ENCODE measurements at places on chromosomes 4 and X.

DNA sequence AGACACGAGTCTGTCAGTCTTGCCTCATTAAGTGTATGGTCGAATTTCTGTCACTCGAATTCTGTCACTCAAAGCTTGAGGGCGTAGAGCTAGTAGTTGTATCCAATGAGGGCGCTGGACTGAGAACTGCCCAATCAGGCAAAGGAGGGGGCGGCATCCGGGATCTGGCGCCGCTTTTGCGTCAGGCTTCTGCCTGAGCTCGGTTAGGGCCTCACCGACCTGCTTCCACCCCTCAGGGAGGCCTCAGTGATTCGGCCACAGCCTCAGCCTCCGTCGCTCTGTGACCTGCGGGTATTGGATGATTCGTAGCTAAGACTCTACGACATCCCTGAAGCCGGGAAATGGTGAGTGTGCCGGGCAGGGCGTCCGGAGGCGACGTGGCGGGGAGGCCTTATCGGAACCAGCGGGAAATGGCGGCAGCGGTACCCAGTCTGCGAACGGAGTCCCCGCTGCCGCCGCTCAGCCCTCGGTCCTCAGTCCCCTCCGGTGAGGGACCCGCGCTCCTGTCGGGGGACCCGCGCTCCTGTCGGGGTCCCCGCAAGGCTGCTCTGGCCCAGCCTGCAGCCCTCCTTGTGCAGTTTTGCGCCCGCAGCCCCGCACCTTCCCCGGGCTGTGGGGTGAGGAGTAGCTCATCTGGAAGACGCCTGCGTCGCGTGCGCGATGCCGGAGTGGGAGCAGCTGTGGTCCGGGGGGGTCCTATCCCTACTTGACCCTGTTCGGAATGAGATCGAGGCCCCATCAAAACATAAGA is 88.3 kb downstream of the ZNF718 start:
- peak; percentile 4 for DNase-seq

- DNase-seq, result no peak
Measured at GRCh38 chr4:39305912-39306677, 60.1 kb downstream of the RFC1 start.

GRCh38 chr4:83272900-83273299 is 11.7 kb downstream of the COQ2 start:
- DNase-seq, result no peak

- no peak for DNase-seq
Measured at GRCh38 chr4:170015285-170015684, 10.9 kb downstream of the MFAP3L start.

GRCh38 chrX:72247206-72247942 is 8.5 kb upstream of the ERCC6L start:
- peak; percentile 74 for DNase-seq

DNA sequence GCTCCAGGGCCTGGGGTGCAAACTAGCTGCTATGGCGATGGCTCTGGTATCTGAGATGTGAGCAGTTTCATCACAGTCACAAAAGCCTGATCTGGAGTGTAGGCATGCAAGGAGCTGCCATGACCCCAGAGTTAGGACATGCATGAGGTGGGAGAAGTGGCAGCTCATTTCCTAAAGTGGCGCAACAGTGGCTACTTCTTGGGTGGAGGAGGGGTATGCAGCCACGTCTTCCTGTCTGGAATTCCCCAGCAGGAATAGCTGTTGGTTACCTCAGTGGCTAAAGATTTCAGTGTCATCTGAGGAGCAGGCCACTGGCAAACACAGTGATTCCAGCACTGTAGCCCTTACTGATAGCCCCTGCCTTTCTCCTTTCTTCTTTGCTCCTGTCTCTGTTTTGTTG is 1382.5 kb downstream of the C4orf33 start:
- DNase-seq, result no peak

GRCh38 chrX:112779139-112779538 is 61.5 kb downstream of the AMOT start:
- DNase-seq, result no peak

DNA sequence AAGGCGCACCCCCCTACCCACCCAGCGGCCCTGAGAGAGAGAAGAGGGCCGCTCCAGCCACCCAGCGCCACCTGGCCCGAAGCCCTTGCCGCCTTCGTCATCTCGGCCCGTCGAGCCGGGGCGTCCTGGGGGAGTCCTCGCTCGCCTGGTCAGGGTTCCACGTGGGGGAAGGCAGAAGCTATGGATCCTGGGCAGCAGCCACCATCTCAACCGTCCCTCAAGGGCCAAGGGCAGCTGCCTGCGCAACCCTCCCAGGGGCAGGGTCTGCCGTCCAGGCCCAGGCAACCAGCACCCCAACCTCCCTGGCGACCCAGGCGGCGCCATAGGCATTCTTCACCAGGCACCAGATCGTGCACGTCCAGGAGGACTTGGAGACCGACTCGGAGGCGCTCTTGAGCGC is 51.5 kb upstream of the IL13RA2 start:
- DNase-seq, result no peak

GRCh38 chr4:140937866-140938265 is 181.7 kb upstream of the TBC1D9 start:
- DNase-seq, result no peak

DNA sequence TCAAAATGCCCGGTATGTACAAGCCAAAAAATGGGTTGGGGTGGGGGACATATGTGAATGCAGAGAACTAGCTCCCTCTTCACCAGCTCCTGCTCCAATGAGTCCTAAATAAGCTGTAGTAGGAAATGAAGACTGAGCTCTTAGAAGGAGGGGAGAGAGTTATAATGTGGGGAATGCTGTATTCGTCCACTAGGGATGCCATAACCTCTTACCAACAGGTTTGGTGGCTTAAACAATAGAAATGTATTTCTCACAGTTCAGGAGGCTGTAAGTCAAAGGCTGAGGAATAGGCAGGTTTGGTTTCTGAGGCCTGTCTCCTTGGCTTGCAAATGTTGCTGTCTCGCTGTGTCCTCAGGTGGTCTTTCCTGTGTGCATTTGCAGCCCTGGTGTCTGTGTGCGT is 4.4 kb upstream of the INPP4B start:
- DNase-seq, result no peak

- no peak for DNase-seq
Measured at GRCh38 chrX:150569155-150569477, 695 bp downstream of the MTM1 start.

DNA sequence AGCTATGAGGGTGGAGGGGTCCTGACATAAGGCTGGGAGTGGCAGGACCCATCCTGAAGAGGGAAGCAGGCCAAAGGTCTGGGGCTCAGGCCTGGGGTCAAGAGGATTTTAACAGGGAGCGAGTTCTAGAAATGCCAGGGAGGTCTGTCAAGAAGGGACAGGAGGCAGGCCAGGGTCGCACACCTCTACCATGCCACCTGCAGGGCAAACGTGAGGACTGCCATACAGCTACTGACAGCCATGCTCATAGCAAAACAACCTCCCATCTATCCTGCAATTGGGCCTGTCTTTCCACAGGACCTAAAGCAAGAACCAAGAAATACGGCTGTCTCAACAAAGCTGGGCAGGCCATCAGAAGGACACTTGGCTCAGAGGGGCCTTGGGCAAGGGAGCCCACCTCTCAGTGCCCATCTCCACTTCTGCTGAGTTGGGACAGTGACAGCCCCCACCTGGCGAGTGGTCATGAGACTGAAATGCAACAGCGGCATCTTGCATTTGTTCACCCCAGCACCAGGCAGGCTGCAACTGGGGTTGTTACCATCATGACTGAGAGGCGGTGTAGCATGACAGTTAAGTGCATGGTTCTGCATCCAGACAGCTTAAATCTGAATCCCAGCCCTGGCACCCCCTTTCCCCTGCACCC is 92.7 kb downstream of the WFS1 start:
- no peak for DNase-seq

- no peak for DNase-seq
Measured at GRCh38 chrX:103253608-103254007, 1.3 kb downstream of the TCEAL8 start.

GRCh38 chr4:141132709-141133145 is 542 bp downstream of the RNF150 start:
- peak; percentile 8 for DNase-seq

DNA sequence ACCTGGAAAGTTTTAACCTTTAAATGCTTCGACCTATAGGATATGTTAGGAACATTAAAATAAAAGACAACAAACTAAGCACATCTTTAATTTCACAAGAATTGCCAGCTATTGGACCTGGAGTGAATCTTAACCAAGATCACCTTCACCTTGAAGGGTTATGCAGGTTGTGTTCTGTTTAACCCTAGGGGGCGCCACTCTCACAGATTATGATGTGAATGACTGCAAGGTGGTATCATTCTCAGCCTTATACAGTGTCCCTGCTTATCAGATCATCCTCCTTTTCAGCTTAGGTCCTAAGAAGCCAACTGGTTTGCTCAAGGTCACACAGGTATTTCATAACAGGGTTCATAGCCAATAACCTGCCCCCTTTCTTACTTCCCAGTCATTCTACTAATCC is 23.5 kb downstream of the INTS6L start:
- DNase-seq, result no peak

GRCh38 chrX:13110433-13111324 is 66.3 kb upstream of the FAM9C start:
- DNase-seq, result no peak

DNA sequence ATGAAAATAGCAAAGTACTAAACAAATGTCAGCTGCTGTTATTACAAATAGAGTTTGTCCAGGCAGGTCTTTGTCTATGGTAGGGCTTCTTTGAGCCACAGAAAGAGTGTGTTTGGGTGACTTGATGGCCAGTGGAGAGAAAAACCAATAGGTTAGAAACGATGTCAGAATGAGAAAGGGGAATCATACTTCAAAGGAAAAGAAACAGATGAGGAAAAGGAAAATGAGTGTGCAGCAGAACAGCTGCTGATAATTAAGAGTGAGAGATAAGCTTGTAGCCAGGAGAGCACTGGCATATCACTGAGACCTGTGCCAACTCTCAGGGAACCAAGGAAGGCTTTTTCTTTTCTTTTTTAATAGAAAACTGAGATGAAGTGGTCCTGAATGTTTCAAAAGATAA is 257.2 kb downstream of the ARHGAP24 start:
- no peak for DNase-seq

GRCh38 chrX:39679497-39680157 is 418.1 kb downstream of the BCOR start:
- no peak for DNase-seq

GRCh38 chr4:3362431-3363287 is 69.8 kb downstream of the RGS12 start:
- DNase-seq, result no peak

DNA sequence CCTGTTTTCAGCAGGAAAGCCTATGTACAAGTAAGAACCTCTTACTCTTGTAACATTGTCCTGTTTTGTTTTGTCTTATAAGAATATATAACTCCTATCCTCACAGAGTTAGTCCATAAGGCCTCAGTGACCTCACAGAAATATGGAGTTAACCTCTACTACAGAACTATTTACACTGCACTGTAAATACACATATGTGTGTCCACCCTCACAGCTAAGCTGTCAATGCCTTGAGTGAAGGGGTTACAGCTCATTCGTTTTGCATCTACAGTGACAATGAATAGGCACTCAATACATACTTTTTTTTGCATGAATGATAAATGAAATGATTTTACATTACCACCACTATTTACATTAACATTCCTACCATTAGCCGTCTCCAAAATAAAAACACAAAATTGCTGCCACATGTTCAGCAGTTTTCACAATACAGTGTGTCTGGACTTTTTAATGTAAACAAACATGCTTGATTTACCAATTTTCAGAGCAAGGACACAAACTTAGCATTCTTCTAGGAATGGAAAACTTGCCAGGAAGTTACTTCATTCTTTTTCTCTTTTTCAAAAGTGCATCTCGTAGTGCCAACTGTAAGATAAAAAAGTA is 9.5 kb upstream of the NAAA start:
- no peak for DNase-seq

DNA sequence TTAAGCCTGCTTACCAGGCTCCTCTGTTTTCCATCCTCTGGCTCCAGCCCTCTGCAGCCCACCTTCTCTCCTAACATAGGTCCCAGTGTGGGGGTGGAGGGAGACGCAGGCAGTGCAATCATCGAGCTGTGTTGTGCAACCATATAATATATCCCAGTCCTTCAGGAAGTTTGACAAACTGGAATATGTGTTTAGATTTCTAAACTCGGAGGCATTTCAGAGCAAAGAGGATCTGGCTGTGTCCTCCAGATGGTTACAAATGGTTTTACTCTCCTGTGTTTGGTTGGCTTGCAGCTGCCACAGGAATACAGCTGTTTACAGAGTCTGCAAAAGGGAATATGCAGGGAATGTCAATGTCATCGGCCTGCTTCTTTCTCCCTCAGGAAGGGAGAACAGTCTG is 195.3 kb upstream of the LNX1 start:
- peak; percentile 31 for DNase-seq

DNA sequence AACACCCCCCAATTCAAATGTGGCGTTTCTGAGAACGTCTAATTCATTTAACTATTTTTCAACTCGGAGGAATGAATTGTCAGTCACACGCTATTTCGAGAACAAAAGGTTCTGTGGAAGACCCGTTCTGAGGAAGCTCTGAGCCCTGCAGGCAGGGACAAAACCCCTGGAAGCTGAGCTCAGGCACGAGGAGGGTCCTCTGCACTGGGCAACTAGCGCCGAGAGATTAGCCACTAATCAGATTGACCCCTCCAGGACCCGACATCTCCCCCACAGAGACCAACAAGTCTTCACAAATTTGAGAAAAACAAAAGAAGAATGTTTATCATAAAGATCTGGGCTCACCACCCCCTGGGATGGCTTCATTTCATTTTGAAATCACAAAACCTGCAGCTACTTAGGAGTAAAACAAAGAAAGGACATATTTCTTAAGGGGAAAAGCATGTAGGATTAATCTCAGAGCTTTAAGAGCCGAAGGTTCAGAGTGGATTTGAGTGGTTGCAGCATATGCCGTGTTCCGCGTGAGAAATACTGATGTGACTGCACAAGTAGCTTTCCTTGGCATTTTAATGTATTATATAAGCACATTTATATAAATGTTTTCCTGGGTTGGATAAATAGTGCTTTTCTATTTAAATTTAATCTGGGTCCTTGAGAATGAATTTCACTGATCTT is 41.8 kb downstream of the ADRA2C start:
- DNase-seq, result no peak

- no peak for DNase-seq
Measured at GRCh38 chr4:136106753-136107152, 1425.5 kb downstream of the PCDH18 start.

DNA sequence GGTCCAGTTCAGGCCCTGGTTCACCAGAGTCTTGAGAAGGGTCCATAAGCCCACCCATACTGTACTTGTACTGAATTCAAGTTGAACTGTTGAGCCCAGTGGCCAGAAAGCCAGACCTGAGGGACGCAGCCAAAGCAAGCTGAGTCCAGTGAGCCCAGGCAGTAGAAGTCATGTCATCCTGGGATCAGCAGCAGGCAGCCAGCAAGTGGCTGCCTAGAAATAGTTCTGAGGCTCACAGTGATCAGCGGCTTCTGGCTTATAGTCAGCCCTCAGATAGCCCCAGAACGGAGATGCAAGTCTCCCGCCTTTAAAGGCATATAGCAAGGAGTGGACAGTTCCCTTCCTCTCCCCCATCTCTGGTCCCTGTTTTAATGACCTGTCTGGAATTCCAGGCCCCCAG is 347.1 kb downstream of the FBXW7 start:
- DNase-seq, result no peak

DNA sequence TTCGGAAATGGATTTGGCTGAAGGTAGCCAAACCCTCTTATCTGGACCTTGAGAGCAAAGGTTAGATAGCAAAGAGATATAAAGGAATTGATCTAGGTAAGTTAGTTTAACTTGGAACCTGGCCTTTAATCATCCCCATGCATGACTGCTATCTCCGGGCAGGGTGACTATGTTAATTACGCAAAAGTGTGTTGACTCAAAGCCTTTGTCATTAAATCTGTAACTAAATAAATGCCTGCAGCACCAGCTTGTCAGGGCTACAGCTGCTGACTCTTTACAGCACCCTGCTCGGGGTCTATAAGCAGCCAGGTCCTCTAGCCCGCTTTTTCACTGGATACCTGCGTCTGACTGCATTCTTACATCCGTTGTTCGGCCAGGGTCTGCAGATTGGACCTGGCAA is 201.7 kb downstream of the TBCK start:
- DNase-seq, result no peak

Measured in NCI-H510A treated with DMSO at 0.1 percent for 48 hours (cell line).